CD4-positive, alpha-beta T cell treated with Interleukin-12 subunit alpha and Interleukin-12 subunit beta, for 1 hour (primary cell): ENCODE measurements at places on chromosomes 2 and 18.
A peak's percentile ranks its signal among the peaks of the same experiment; 100 is the strongest.

DNA sequence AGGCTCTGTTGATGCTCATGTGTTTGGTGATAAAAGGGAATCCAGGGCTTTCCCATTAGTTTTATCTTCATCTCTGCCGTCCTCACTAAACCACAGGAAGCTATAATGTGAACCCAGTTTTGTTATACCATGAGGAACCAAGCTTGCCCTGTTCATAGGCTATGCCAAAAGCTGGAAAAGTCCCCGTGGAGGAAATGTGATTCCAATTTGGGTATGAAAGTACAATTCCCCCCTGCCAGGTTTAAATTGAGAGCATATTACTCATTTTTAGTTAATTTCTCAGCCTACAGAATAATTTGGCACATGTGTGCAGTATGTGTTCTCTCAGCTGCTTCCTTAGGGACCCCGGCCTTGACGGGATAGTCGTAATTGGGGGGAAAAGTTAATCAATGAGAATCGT lies 327.4 kb downstream of the RND3 start:
- DNase-seq, result no peak

DNA sequence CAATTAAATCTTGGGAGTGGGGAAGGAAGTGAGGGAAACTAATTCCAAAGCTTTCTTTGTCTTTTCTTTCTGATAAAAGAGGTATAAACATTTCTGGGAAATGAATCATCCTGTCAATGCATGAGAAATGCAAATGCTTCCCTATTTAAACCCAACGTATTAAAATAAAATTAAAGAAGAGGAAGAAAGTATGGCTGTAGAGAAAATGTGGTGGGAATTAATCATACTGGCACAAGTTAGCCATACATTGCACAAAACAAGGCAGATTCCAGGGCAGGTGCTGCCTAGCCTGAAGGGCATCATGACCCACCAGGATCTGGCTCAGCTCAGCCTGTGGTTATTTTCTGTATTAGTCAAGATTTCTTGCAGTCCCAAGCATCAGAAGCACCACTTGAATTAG lies 338.0 kb downstream of the NYAP2 start:
- no peak for DNase-seq

GRCh38 chr18:48929941-48930713 lies 20.6 kb downstream of the SMAD7 start:
- DNase-seq, result no peak

DNA sequence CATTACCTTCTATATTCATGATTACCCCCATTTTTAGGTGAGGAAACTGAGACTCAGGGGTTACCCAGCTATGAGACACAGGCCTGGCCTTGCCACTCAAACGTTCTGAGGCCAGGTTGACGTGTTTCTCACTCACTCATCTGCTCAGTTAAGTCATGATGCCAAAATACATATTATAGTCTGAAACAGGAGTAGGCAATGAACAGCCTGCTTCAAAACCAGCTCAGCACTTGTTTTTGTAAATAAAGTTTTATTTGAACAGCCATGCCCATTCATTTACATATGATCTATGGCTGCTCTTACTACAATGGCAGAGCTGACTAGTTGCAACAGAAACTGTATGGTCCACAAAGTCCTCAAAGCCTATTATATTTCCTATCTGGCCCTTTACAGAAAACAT lies 74.1 kb upstream of the SMAD2 start:
- DNase-seq, result no peak

DNA sequence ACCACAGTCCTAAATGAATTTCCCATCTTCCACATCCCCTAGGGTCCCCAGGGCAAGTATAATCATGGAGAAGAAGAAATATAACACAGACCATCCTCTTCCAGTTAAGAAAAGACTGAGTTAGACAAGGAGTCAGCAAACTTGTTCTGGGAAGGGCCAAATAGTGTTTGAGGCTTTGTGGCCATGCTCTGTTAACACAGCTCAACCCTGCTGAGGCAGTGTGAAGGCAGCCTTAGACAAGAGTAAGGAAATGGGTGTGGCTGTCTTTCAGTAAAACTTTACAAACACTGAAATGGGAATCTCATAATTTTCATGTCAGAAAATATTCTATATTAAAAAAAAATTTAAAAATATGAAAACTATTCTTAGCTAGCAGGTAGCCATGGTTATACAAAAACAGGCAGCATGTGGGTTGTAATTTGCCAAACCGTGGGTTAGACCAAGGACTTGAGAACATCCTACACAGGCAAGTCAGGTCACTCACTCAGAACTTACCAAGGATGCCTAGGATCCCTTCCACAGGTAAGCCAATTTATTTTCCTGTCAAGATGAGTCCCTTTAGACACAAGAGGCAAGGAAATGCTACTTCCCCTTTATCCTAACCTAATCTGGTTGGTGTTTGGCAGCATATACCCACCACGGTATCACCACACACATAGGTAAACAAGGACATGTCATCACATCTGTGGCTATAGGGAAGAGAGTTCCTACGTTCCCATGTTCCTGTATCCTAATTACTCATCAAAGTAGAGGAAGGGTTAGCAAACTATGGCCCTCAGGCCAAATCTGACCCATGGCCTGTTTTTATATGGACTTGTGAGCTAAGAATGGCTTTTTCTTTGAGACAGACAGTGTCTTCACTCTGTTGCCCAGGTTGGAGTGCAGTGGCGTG lies 31.9 kb downstream of the C2orf74 start:
- peak; percentile 16 for DNase-seq

GRCh38 chr2:124693156-124693555 lies 668.1 kb downstream of the CNTNAP5 start:
- DNase-seq, result no peak

DNA sequence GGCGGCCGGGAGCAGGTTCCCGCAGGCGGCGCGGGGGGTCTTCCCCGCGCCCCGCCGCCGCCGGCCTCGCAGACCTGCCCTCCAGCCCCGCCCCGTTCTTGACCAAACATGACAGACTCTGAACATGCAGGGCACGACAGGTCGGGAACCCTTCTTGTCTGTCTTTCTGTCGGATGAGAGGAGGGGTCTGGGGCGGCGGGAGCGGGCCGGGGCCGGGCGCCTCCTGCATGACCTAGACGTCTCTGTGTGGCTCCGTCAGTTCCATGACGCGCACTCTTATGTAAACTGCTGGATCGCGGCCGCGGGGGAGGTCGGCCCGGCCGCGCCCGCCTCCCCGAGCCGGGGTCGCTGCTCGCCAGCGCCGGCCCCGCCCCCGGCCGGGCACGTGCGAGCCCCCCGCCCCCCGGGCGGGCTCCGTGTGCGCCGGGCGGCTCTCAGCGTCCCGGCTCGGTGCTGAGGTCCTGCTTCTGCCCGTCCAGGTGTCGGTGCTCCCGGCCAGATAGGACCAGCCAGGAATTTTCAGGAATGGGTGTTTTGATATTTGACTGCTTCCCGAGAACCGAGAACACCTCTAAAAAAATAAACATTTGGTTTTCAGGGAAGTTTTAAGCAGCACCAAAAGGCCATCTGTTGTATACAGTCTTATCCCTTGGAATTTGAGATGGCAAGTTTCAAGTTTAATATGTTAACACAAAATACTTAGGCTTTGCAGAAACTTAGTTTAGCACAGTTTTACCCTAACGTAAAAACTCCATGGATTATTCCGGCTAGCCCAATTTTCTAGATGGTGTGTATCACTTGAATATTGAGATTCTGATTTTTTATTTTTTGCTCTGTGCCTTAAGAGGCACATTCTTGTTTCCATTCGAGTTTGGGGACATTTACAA lies 733 bp downstream of the ZC3H6 start:
- DNase-seq, result peak; percentile 84

GRCh38 chr2:6948677-6949351 lies 31.6 kb downstream of the RNF144A start:
- DNase-seq, result no peak

GRCh38 chr2:229201521-229201920 lies 69.6 kb downstream of the PID1 start:
- DNase-seq, result no peak

DNA sequence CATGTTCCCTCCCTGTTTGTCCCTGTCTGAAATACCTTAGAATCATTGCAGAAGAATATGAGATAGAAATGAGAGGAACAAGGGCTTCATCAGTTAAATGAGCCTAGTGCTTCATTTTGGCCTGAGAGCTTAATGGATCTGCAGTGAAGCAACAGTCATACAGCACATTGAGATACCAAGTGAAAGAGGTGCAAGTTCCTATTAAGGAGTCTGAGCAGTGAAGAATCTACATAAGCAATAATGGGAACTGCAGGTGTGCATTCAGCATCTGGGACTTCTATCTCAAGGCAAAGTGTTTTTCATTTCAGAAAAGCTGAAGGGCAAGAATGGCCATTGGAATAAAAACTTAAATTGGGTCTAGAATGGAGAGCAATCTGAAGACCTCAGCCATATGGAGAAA lies 323.2 kb upstream of the SLC39A10 start:
- no peak for DNase-seq

- DNase-seq, result no peak
Observed at GRCh38 chr18:79496978-79497637, 101.4 kb downstream of the NFATC1 start.
